ENCODE measurements at places on chromosomes 5 and 9. TPM values are rescaled to one million over a fixed set of nuclear protein-coding genes. Genes with fewer than 3 reads are reported as not detected.
A peak's percentile ranks its signal among the peaks of the same experiment; 100 is the strongest.

DNA sequence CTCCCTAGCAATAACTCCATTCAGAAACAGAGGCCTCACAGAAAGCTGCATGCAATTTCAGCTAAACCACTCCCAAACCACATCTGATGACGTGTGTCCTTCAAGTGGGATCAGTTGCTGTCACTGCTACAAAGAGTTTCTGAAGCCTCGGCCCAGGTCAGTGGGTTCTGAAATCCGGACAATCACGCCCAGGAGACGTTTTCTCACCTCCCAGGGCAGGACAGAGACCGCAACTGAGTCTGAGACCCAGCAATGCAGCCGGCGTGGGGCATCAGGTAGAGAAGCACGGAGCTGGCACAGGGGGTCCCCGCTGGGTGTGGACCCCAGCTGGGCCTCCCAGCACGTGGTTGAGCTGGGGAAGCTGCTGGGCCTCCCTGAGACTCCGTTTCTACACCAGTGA, 2.6 kb upstream of the UBE2QL1 start:
- no peak overlapping the region for H3K4me3 ChIP-seq
- H3K27me3 ChIP-seq, result peaks cover 35% of the 10 kb centered on the region
- H3K27ac ChIP-seq, result no peak overlapping the region
- no peak for DNase-seq

Gene PRUNE2
- total RNA-seq, result 0.07 TPM

DNA sequence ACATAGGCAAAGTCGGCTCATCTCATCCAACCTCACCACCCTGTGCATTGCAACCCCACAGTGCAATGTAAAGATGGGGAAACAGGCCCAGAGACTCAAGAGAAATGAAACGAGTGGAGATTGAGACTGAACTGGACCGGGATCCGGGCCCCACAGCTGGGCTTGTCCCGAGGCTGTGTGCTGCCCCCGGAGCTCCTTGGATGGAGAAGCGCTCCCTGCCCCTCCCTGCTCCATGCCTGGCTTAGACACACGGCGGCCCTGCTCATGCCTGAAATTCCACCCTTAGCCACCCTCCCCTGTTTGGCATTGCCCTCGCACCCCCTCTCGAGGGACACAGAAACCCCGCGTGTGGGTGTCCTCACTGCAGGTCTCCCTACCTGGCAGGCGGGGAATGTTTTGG, 27.2 kb upstream of the FCN1 start:
- H3K4me1 ChIP-seq, result no peaks in the 10 kb centered on the region
- no peak overlapping the region for H3K4me3 ChIP-seq
- H3K27ac ChIP-seq, result no peak overlapping the region

Gene DNAJA1
- 137 TPM for total RNA-seq

Gene IFNA21
- total RNA-seq, result not detected

Gene LHX2
- total RNA-seq, result 0.07 TPM

Gene PCDHGA11
- not detected for total RNA-seq

- H3K4me1 ChIP-seq, result no peaks in the 10 kb centered on the region
- DNase-seq, result no peak
- no peak overlapping the region for H3K27ac ChIP-seq
- no peaks in the 10 kb centered on the region for H3K36me3 ChIP-seq
Observed at GRCh38 chr5:168706655-168707069, 127.5 kb upstream of the PANK3 start.

Gene MELK
- 36.8 TPM for total RNA-seq

GRCh38 chr5:43045236-43045635, 5.1 kb upstream of the ANXA2R start:
- H3K4me1 ChIP-seq, result peaks cover 22% of the 10 kb centered on the region
- no peak overlapping the region for H3K27ac ChIP-seq
- no peaks in the 10 kb centered on the region for H3K27me3 ChIP-seq
- DNase-seq, result no peak
- H3K4me3 ChIP-seq, result no peak overlapping the region
- peaks cover 13% of the 10 kb centered on the region for H3K36me3 ChIP-seq

Gene TTLL11
- 4.2 TPM for total RNA-seq

DNA sequence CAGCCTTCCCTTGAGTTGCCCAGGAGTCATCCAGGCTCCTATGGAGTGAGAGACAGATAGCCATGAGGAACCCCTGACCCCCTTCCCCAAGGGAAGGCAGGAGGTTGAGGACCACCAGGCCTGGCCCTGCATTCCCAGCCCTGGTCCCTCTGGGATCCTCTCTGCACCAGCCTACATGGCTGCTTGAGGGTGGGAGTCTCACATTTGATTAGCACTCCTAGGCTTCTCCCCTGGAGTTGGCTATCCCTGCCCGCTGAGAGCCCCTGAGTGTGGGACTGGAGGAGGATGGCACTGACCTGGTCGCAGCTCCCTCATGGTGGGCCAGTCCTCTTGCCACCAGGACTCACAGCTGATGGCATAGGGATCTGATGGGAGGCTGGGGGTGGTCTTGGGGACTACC, 46.7 kb downstream of the SAR1B start:
- H3K4me1 ChIP-seq, result peaks cover 10% of the 10 kb centered on the region
- no peak overlapping the region for H3K4me3 ChIP-seq
- no peak overlapping the region for H3K27ac ChIP-seq

DNA sequence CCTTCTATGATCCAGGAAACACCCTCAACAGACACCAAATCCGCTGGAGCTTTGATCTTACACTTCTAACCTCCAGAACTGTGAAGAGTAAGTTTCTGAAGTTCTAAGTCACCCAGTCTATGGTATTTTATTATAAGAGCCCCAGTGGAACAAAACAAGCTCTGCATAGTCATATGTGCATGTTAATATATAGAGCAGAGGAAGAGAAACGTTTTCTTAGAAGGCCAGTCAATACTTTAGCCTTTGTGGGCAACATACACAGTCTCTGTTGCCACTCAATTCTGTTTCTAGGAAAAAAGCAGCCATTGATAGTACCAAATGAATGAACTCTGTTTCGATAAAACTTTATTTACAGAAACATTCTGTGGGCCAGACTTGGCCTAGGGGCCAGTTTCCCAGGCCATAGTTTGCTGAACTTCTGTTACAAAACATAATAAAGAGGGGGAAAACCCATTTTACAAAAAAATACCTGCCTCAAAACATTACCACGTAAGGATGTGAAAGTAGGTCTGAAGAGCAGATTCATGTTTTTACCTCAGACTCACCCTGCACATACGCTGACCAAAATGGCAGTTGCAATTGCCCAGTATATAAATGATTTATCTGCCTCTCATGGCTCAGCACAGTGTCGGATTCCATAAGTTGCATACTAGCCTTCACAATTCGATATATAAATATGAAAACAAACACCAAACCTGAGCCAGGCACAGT, 350.5 kb downstream of the SLIT3 start:
- H3K27me3 ChIP-seq, result 0 out of 2 replicates have a peak, but pooled peaks cover 11% of the 10 kb centered on the region
- H3K36me3 ChIP-seq, result no peaks in the 10 kb centered on the region
- H3K4me3 ChIP-seq, result no peak overlapping the region

GRCh38 chr5:16169550-16169949, 10.0 kb downstream of the MARCHF11 start:
- H3K27me3 ChIP-seq, result no peaks in the 10 kb centered on the region
- DNase-seq, result no peak
- no peak overlapping the region for H3K4me3 ChIP-seq

Gene FST
- total RNA-seq, result 0.25 TPM

Gene DDX41
- 164 TPM for total RNA-seq

DNA sequence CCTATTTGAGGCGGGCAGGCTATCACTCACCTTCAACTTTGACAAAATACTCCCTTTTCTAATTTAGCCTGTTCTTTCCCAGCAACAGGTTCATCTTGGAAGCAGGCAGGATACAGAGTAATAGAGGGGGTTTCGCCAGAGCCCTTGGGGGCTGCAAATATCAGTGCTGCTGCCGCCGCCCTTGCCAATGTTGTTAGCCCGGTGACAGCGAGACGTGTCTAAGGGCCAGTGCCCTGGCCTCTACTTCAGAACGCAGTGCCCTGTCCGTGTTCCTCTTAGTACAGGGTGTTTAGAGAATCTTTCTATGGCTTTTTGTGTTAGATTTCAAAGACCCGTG, 703 bp downstream of the FAM120AOS start:
- peak overlapping the region; percentile 89 for H3K27ac ChIP-seq
- no peaks in the 10 kb centered on the region for H3K27me3 ChIP-seq
- DNase-seq, result no peak
- H3K36me3 ChIP-seq, result peaks cover 46% of the 10 kb centered on the region
- H3K4me3 ChIP-seq, result peak overlapping the region; percentile 81

Gene HACD4
- 0.02 TPM for total RNA-seq

GRCh38 chr5:109997161-109997560, 307.4 kb downstream of the MAN2A1 start:
- H3K4me3 ChIP-seq, result no peak overlapping the region
- no peak overlapping the region for H3K27ac ChIP-seq
- H3K4me1 ChIP-seq, result no peaks in the 10 kb centered on the region
- no peaks in the 10 kb centered on the region for H3K27me3 ChIP-seq

Gene MOB3B
- 11.7 TPM for total RNA-seq

Gene PTGER4
- total RNA-seq, result 0.11 TPM

DNA sequence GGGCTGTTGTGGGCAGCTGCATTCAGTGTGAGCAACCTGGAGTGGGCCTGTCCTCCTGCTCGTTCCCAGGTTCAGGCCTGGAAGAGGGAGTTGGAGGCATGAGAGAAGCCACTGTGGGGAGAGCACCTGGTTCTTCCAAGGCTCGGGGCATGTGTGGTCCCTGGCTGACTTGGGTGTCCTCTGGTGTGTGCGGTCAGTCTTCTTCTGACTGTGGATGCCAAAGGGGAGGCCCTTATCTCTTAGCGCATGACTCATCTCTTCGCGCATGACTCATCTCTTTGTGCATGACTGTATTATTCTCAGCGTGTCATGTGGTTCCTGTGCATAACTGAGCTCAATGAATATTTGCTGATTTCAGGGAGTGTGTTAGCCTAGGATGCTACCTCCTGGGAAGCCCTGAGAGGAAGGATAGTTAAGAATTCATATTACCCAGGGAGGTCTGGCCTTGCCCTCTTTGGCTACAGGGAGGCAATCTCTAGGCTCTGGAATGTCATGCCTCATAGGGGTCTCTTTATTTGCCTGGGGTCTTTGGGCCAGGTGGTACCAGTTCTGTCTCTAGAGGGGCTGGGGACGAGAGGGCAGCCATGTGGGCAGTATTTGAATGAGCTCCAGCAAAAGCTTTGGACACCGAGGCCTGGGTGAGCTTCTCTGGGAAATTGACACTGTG, 188.7 kb downstream of the HSPA4 start:
- H3K27me3 ChIP-seq, result no peaks in the 10 kb centered on the region
- 0 out of 2 replicates have a peak overlapping the region, but pooled peaks have one; percentile 1 for H3K4me3 ChIP-seq
- peaks cover 25% of the 10 kb centered on the region for H3K4me1 ChIP-seq
- peak overlapping the region; percentile 79 for H3K27ac ChIP-seq
- H3K36me3 ChIP-seq, result no peaks in the 10 kb centered on the region

GRCh38 chr5:159916841-159917761, 819 bp downstream of the ADRA1B start:
- peaks cover 4% of the 10 kb centered on the region for H3K4me1 ChIP-seq
- DNase-seq, result no peak
- H3K27me3 ChIP-seq, result peaks cover 13% of the 10 kb centered on the region
- H3K27ac ChIP-seq, result no peak overlapping the region

DNA sequence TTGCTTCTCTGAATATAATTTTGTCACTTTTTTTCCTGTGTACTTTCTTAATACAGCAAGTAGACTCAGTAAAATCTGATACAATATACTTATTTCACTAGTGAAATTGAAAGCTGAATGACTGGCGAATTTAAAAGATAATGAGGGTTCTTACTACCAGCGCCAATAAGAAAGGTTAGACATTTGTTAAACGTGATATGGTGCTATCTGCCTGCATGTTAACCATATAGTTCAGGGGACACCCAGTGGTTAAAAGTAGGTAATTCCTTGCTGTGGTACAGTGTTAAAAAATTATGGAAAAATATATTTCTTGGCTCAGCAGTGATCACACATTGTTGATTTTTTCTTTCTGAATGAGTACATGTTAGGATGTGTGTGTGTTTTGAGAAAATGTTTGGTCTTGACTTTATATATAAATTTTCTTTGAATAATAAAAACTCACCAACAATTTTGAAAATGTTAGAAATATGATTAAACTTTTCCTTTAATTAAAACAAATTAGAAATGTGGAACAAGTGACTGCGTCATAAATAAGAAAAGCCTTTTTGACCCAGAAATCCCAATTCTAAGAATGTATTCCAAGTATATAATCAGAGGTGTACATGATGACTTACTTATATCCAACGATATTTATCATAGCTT, 25.8 kb downstream of the CAST start:
- no peak overlapping the region for H3K4me3 ChIP-seq
- DNase-seq, result peak; percentile 57
- no peaks in the 10 kb centered on the region for H3K36me3 ChIP-seq
- H3K27ac ChIP-seq, result no peak overlapping the region

DNA sequence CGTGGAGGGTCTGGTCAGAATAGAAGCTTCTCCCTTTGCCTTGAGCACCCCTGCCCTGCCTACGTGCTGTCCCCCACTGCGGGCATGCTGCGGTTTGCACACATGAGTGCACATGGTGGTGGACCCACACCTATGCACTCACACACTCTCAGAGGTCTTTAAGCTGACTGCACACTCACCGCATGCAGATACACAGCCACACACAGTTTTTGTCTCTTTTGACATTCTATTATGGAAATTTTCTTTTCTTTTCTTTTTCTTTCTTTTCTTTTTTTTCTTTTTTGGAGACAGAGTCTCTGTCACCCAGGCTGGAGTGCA, 584 bp upstream of the ARID3C start:
- H3K4me1 ChIP-seq, result no peaks in the 10 kb centered on the region
- peaks cover 14% of the 10 kb centered on the region for H3K27me3 ChIP-seq
- H3K4me3 ChIP-seq, result no peak overlapping the region
- no peak overlapping the region for H3K27ac ChIP-seq

DNA sequence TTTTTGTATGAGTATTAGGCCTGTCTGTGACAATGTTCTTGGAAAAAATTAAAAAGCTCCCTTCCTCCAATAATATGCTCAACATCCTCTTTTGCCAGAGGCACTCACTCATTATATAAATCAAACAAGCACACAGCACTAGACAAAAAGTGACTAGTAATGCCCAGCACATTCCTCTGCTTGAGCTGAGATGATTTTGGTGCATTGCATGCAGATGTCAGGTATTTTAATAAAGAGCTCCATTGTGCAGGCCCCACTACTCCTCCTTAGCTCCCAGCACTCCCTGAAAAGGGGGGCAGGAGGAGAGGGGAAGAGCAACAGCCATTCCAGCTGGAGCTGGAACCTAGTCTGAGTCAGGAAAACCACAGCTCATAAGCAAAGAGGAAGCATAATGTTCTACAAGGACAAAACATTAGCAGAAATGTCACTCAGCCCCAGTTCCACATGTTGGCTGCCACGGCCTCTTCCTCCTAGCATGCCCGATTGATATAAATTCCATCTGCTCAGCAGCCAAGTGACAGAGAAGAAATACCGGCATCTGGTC, 348.5 kb downstream of the BNC2 start:
- DNase-seq, result no peak
- no peaks in the 10 kb centered on the region for H3K27me3 ChIP-seq
- H3K4me3 ChIP-seq, result no peak overlapping the region
- no peak overlapping the region for H3K27ac ChIP-seq
- H3K36me3 ChIP-seq, result no peaks in the 10 kb centered on the region

Gene ABCA1
- 0.09 TPM for total RNA-seq

Gene TRPM3
- not detected for total RNA-seq

All from K562 (cell line).